ENCODE measurements at places on chromosomes 2 and 18. TPM values are rescaled to one million over a fixed set of nuclear protein-coding genes. Genes with fewer than 3 reads are reported as not detected.

GRCh38 chr18:5452943-5453443 lies 90.8 kb downstream of the EPB41L3 start:
- H3K4me1 ChIP-seq: no peaks in the 10 kb centered on the region
- H3K27ac ChIP-seq: no peak overlapping the region
- no peak for DNase-seq
- H3K27me3 ChIP-seq: no peaks in the 10 kb centered on the region

GRCh38 chr2:127101048-127101611 lies 5.8 kb downstream of the BIN1 start:
- peak overlapping the region; percentile 98 for H3K27ac ChIP-seq
- H3K4me1 ChIP-seq: peaks cover 69% of the 10 kb centered on the region
- no peaks in the 10 kb centered on the region for H3K36me3 ChIP-seq
- DNase-seq: no peak
- H3K27me3 ChIP-seq: no peaks in the 10 kb centered on the region

GRCh38 chr2:197181491-197181890 lies 129.1 kb downstream of the ANKRD44 start:
- H3K4me3 ChIP-seq: no peak overlapping the region
- no peak overlapping the region for H3K27ac ChIP-seq
- DNase-seq: no peak
- H3K36me3 ChIP-seq: no peaks in the 10 kb centered on the region
- H3K27me3 ChIP-seq: no peaks in the 10 kb centered on the region

- no peaks in the 10 kb centered on the region for H3K27me3 ChIP-seq
- H3K36me3 ChIP-seq: no peaks in the 10 kb centered on the region
- DNase-seq: no peak
- no peak overlapping the region for H3K4me3 ChIP-seq
- H3K27ac ChIP-seq: no peak overlapping the region
- H3K4me1 ChIP-seq: no peaks in the 10 kb centered on the region
Measured at GRCh38 chr2:137091704-137092103, 326.4 kb downstream of the THSD7B start.

The CCDC74A gene
- total RNA-seq: not detected

The ANKRD30BL gene
- total RNA-seq: not detected

The DNER gene
- 0.87 TPM for total RNA-seq

The SP140 gene
- 0.59 TPM for total RNA-seq

The RNPEPL1 gene
- 48.8 TPM for total RNA-seq
